GM18507 (cell line): ENCODE measurements at places on chromosomes 1 and 21.

GRCh38 chr1:209318181-209319056 lies 265.1 kb upstream of the CAMK1G start:
- DNase-seq, result no peak

DNA sequence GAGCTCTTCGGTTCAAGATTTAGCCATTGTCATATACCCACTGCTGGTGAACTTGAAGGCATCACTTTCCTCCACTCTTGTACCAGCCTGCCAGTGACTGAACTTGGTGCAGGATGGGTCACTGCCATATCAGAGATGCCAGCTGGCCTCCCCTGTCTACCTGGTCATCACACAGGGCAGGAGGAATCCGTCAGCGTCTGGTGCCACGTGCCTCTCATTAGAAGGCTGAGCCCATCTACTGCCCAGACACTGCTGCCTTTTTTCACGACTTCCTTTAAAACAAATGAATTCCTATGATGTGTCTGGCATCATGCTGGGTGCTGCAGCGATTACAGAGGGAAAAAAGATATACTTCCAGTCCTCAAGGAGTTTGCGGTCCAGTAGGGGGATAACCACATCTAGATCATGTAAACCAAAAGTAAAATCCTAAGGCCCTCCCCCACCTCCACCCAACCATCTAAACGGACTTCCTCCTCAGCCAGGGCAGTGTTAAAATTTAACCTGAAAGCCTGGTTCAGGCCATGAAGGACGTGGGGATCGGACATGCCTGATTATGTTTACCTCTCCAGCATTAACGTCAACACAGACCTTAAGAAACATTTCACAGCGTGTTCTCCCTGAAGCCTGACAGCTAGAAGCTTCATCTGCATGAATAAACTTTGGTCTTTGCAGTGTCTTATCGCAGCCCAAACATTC lies 29.2 kb upstream of the PDE9A start:
- DNase-seq, result no peak

- no peak for DNase-seq
Observed at GRCh38 chr1:47681735-47682134, 243.9 kb downstream of the FOXD2 start.

- DNase-seq, result no peak
Observed at GRCh38 chr1:39987869-39988268, 32.9 kb downstream of the MFSD2A start.

DNA sequence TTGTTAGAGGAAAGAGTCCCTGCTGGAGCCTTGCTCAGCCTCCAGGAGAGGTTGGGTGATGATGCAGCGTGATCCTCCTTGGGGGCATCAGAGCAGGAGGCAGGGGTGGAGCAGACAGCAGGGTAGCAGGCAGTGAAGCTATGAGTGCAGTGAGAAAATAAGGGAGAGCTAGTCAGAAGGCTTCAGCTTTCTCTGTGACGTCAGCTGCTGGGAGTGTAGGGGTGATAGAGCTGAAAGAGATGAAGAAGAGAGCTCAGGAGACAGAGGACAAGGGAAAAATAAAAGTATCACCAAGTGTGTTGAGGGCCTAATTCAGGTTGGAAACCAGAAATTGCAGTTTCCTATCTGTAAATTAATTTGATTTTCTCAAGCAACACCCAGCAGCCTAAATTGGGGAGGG lies 2.2 kb upstream of the ADAM30 start:
- no peak for DNase-seq

DNA sequence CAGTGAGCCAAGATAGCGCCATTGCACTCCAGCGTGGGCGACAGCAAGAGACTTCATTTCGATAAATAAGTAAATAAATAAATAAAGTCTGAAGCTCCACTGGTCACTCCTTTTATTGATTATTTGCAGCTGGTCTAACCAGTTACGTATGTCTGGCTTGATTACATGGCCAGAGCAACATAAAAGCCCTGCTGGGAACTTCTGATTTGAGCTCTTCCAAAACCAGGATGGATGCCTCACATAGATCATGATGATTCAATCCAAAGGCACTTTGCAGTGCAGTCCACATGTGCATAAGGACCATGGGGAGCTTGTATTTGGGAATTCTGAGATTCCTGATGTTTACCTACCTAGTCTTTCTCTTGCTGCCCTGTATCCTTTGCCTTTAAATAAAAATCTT lies 24.0 kb downstream of the NSUN4 start:
- DNase-seq, result no peak

GRCh38 chr1:160726114-160726497 lies 12.9 kb upstream of the SLAMF7 start:
- DNase-seq, result no peak

DNA sequence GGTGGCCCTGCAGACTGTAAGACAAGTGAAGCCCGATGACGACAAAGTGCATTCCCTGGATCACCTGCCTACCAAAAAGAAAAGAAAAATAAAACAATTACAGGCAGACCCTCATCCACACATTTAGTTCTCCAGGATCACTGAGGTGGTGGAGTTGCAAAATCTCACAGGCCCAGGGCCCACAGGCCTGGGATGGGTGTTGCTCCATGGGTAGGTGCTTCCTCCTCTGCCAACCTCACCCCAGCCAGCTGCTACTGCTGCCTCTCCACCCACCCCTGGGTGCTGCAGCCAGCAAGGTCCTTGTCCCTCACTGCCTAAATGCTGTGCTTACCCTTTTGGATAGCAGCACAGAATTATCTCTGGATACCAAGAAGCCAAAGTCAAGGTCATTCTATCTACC lies 146.4 kb upstream of the GALNT2 start:
- no peak for DNase-seq

DNA sequence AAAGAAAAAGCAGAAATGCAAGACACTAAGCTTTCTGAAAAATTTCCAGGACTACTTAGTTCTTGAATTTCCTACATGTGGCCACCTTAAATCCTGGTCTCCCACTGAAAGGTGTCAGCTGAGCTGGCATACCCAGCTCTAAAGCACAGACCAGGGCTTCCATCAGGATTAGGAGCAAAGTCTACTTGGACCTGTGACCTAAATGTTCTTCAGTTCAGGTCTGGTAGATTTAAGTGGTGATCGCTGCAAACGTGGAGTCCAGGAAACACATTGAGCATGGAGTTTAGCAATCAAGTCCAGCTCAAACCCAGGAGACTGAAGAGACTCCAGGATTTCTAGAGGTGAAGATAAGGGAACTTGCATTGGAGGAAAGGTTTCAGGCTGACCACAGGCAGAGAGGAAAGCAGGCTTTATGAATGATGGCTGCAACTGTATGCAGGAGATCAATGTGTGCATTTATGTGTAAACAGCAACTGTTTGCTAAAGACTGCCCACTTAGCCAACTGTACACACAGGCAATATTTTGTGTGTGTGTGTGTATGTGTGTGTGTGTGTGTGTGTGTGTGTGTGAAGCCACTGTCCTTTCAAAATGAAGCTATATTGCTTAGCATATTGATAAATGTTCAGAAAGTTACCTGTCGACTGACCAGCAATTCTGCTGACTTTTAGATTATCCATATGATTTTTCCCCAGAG lies 75.2 kb downstream of the LMX1A start:
- no peak for DNase-seq

DNA sequence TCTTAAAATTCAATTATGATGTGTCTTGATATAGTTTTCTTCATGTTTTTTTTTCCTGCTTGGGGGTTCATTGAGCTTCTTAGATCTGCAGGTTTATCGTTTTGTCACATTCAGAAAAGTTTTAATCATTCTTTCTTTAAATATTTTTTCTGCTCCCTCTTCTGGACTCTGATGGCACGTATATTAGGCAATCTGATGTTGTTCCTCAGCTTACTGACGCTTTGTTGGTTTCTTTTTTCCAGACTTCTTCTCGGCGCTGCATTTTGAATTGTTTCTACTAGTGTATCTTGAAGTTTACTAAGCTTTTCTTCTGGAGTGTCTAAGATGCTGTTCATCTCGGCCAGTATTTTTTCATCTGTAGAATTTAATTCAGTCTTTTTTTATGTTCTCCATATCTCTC lies 44.8 kb upstream of the FMOD start:
- no peak for DNase-seq

- no peak for DNase-seq
Observed at GRCh38 chr1:47893412-47893811, 103.8 kb downstream of the TRABD2B start.

GRCh38 chr1:56670350-56670749 lies 25.2 kb downstream of the PRKAA2 start:
- DNase-seq, result no peak

DNA sequence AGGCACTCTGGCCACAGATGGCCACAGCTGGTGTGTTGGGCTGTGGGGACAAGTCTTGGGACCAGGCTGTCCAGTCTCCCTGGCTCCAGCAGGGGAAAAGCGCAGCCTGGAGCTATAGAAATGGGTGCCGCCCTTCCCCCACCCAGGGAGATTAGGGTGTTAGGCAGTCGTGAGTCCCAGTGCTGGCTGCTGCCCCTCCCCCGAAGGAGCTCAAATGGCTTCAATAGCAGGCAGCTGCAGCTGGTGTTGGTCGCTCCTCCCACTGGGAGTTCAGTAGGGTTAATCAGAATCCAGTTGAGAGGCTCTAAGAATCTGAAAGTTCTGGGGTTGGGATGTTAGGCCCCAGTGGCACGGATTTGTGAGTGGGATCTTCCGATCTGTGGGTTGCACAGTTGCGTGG lies 595.6 kb upstream of the PKN2 start:
- DNase-seq, result no peak

GRCh38 chr1:36223381-36223995 lies 755 bp upstream of the THRAP3 start:
- DNase-seq, result no peak

- DNase-seq, result no peak
Observed at GRCh38 chr1:60867782-60868181, 214.6 kb upstream of the NFIA start.

- no peak for DNase-seq
Observed at GRCh38 chr1:67162954-67163353, 3.3 kb upstream of the IL23R start.

- DNase-seq, result no peak
Observed at GRCh38 chr1:156089704-156090103, 7.4 kb upstream of the MEX3A start.

GRCh38 chr1:214022229-214022791 lies 34.5 kb downstream of the PROX1 start:
- DNase-seq, result no peak

DNA sequence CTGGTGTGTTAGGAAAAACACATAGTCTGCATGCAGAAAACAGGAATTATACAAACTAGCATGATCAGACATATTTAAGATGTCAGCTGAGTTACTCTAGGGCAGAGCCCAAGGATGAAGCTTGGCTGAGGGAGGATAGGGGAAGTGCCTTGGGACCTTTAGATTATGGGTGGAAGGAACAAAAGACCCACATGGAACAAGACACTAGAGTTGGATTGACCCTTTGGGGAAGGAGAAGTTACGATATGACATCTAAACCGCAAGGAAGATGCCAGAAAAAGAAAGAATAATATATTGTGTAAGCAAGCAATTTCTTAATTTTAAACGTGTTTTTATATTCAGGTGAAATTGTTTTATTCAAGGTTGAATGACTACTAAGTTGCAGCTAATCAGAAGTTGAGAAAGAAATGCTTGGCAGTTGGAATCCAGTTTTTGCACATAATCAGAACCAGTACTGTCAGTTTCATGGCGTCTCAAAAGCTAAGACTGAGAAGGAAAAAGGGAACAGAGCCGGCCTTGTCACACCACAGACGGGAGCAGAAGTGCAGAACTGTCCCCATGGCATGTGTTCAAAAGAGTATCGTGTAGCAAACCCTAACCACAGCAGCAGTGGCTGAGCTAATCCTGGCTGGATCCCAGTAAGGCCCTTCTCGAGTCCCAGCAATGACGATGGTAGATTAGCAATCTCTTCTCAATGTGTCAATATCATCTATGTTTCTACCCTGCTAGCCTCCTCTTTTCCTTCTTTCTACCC lies 31.2 kb upstream of the IFNAR2 start:
- no peak for DNase-seq

DNA sequence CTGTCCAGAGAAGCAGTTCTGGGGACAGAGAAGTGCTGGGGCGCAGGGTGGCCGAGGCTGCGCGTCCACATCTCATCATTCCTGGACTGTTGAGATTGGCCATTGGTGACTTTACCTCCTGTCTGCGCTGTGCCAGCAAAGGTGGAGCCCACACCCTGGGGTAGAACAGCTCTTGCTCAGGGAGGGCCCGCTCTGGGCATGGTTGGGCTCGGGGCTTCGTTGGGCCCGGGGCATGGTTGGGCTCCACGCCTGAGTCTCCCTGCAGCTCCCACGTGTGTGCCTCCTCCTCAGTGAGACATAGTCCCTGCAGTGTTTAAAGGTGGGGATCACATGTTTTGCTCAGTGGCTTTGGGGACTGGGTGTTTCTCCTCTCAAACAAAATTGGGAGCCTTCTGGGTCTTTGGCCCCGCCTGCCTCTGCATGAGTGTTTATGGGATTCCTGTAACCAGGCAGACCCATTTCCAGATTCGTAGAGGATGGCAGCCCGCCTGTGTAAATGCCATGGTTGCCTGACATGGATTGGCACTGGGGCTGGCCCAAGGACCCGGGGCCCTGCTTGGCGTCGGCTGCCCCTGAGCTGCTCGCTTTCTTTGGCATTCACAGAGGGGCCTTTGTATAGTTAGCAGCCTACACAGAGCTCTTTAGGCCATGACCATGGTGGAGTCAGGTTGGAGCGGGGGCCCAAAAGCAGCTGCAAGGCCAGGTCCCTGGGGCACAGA lies 104.6 kb downstream of the TLR5 start:
- DNase-seq, result no peak

DNA sequence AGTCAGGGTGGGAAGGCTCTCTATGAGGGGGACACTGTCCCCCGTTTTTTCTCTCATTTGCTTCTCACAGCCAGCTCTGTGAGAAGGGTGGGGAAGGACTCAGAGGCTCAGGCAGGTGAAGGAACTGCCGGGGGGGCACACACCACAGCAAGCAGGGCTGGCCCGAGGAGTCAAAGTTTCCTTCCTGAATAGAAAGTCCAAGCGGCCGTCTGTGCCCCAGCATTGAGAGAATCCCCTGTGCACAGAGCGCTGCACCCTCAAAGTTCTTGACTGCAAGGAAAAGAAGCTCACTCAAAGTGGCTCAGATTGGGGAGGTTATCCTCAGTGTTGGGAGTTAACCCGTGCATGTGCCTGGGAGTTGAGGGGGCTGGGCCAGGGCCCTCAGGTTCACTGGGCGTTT lies 145.2 kb upstream of the AJAP1 start:
- DNase-seq, result no peak

DNA sequence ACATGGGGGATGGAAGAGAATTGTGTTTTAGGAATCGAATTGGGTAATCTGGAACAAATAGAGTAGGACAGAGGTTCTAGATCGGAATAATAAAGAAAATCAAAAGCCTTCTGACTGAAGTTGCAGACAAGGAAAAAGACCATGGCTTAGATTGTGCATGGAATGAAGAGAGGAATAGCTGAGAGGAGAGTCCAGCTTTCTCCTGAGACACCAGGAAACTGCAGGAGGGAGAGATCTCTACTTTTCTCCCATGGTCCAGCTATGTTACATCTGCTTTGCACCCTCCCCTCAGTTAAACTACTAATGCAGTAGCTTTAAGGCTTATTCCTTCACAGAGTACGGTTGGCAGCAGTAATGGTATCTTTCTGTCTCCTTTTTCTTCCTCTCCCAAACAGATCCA lies 13.4 kb downstream of the SLAMF7 start:
- DNase-seq, result no peak

- no peak for DNase-seq
Observed at GRCh38 chr1:8464377-8464776, 146.5 kb downstream of the SLC45A1 start.

- DNase-seq, result no peak
Observed at GRCh38 chr1:3842912-3843311, 14.1 kb downstream of the CEP104 start.
